ENCODE measurements at places on chromosomes 3 and 15.

- no peak for DNase-seq
These were observed 3.4 kb upstream of the DOCK3 start for GRCh38 chr3:50671331-50671730.

DNA sequence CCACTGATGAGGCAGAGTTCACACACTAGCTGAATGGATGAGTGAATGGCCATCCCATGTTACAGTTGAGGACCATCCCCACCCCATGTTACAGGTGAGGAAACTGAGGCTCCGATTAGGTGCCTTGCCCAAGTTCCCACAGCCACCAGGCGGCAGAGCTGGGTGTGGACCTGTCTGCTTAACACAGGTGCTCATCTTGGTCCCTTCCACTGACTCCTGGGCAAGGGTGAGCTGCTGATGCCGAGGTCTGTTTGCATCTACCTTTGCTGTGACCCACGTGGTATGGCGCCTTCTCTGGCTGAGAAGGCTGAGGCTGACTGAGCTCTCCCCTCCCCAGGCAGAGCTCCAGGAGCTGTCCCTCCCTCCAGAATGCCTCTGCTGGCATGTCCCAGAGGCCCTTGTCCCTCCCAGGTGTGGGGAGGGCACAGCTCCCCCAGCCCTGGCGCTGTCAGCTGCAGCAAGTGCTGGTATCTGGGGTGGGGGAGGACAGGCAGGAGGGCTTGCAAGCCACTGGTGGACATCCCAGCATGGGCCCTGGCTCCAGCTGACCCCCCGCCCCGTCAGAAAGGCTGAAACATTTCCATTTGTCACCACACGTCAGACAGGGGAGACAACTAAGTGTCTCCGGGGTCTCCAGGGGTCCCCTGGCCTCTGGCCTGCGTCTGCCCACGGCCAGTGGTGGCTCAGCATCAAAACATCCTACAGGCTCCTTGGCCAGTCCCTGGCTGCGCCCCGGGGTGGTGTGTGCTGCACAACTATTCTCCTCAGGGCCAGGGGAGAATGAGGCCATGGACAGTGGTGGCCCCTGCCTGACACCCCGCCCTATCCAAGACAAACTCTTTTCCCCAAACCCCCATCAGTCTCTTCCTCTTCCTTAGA is 105.4 kb downstream of the ADCY5 start:
- DNase-seq = no peak

DNA sequence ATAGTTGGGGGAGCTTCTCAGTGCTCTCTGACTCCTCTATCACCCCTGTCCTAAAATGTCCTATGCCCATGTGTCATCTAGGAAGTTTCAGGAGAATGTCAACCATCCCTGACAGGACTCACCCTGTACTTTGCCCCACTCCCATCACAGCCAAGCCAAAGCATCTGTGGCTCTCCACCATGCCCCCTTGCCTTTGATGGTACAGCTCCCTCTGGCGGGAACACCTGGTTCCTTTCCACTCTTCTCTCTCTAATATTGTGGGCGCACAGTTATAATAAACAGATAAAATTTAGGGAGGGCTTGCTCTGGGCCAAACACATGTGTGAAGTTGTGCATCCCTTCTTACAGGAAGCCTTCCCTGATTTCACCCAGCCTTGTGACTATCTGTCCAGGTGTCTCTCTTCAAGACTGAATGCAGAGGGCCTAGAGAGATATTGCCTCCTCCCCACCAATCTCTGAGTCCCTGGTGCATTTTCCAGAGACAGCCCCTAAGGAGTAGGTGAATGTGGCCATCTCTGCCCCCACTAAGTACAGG is 62.8 kb downstream of the ISG20 start:
- DNase-seq = peak; percentile 29

DNA sequence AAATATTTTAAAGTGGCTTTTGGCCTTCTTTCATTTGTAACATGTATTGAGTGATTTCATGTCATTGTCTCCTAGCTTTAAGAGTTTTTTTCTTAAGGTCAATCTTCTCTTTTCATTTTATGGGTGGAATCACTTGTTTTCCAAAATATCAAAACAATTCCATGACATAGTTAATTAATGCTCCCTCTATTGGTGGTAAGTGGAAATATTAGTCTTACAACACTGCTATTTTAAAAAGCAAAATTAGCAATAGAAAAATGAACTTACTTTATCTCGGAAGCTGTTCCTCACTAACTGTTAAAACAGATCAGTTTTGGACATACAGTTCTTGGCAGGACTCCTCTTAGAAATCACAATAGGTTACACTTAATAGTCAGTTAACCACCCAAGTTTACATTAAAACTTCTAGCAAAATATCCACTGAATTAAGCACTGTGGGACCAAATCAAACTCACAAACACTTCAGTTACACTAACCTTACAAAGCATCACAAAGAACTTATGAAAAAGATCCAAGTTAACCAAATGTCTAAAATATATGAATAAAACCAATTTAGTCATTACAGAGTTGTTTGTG is 42.4 kb downstream of the TIGIT start:
- DNase-seq = no peak

GRCh38 chr3:76509179-76509830 is 530.6 kb upstream of the ROBO2 start:
- no peak for DNase-seq

DNA sequence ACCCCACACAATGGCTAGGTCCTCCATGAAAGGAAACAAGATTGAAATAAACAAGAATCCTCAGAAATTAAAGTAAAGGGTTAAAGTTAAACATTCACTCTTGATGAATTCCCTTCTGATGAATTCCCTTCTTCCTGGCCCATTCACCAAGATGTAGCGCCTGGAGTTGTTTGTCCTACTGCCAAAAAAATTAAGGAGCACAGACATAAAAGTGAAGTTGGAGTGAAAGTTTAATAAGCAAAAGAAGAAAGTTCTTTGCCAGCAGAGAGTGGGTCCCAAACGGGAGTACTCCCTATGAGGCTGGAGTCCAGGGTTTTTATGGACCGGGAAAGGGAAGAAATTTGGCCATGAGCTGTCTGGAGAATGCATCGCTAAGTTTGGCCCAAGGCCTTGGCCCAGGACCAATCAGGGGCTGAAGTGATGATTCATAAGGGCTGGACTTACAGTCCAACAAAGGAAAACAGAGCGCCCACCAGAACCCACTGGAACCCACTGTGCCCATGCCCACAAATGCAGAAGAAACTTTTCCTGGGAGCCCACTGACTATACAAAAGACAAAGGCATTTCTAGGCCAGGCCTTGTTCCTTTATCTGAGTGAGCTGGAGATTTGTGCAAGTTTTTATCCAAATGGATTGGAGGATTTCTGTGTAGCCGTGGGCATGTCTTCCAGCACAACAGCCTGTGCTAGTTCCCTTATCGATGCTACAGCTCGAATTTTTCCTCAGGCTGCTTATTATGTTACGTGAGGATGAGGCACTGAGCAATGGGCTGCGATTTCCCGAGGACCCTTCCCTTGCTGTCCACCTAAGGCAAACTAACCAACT is 1561.6 kb downstream of the OTOL1 start:
- no peak for DNase-seq

DNA sequence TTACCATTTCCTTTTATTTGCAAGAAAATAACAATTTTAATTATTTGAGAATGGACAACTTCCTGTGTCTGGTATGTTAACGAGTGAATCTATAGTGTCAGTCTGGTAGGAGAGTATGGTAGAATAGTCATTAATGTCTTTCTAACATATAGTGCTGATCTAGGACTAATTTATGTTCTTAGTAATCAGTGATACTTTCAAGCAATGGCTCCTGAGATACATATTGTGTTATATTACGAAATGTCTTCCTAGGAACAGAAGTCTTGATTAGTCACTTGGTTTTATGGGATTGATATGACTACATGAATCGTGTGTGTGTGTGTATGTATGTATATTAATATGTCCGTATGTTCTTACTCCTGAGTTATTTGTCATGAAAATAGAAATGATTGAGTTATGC is 66.6 kb upstream of the PAQR5 start:
- no peak for DNase-seq

- no peak for DNase-seq
These were observed 83.0 kb downstream of the CNTN3 start for GRCh38 chr3:74531491-74531890.

GRCh38 chr3:112777811-112778210 is 68.9 kb downstream of the CD200R1L start:
- DNase-seq = no peak

DNA sequence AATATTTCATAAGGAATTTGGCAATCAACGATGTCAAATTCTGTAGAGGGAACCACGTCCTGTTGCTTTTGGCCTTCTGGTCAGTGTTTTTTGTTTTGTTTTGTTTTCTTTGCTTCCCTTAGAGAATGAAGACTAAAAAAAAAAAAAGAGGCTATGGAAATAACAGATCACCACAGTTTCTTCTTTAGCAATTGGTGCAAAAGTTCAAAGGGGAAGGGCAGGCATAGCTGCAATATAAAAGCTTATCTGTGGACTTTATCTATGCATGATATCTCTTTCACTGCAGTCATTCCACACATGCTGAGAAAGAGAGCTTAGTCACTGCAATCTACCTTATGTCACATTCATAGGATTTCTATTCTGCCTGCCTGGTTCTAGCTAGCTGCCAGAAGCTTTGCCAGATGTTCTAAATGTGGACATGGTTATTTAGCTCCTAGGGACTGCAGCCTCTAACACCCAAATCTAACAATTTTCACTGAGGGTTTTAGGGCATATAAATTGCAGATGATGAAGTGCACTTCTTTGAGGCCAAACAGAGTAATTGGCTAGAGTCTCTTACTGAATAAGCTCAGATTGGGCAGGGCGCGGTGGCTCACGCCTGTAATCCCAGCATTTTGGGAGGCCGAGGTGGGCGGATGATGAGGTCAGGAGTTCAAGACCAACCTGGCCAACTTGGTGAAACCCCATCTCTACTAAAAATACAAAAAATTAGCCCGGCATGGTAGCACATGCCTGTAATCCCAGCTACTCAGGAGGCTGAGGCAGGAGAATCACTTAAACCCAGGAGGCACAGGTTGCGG is 637.2 kb downstream of the NTRK3 start:
- no peak for DNase-seq

DNA sequence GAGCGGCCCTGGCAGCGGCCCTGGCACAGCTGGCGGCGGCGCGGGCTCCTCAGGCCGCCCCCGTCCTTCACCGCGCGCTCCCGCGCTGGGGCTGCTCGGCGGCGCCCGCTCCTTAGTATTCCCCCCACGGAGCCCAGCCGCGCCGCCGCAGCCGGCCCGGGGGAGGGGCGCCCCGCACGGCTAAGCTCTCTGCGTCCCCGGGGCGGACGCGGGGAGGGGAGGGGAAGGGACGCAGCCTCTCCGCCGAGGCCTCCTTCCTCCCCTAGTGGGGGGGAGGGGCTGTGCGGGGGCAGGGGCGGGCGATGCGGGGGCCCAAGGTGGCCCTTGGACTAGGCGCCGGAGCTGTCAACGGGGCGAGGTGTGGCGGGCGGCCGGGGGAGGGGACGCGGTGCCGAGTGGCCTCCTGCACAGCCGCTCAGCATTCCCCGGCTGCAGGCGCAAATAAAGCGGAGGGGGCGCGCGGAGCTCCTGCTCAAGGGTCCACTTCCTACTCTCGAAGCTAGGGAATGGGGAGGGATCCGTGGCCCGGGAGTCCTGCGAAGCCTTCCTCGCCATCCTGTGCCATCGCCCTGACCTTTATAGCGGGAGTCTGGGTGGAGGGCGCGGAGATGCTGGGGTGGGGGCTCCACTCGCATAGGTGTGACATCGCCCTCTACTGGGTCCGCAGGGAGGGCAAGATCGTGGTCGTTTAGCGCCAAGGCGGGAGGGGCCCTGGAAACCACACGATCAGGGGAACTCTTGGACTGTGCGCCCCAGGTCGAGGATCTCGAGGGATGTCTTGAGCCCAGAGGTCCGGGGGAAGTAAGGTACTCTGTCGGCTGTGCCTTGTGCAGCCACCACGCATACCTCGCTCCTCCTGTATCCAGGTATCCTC is 22.2 kb downstream of the EPHB3 start:
- DNase-seq = no peak

DNA sequence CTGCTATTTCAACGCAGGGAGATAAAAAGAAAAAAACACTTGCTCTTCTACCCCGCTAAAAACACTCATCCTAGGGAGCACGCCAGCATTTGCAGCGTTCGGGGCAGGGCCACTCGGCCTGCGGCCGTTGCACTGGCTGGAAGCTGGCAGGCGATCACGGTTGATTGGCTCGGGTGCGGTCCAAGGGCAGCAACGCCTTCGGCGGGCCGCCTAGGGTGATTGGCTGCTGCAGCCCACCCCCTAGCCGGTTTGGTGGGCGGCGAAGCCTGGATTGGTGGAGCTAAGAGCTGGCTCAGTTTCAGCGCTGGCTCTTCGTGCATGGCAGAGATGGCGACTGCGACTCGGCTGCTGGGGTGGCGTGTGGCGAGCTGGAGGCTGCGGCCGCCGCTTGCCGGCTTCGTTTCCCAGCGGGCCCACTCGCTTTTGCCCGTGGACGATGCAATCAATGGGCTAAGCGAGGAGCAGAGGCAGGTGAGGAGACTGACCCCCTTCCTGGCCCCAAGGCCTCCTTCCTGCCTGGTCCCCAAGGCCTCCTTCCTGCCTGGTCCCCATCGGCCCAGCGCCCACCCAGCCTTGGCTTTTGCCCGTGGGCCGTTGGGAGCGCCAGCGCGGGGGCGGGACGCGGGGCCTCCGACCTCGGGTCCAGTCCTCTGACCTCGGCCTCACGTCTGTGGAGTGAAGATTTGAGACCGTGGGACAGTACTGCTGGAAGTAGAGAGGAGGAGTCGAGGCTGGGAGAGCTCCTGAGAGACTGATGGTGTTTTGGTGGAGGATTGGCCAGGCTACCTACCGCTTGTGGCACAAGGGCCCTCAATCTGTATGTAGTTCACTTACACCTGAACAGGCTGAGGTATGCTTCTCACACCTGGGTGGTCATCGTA is at the start of gene IVD:
Gene IVD (plus strand): TSS at position 295 of the 881 bp plus-strand sequence. CDS start 33 bp downstream, at position 328.
- peak; percentile 90 for DNase-seq

GRCh38 chr3:157404381-157404780 is 32.3 kb upstream of the PTX3 start:
- no peak for DNase-seq

- DNase-seq = no peak
These were observed 36.5 kb downstream of the ALS2CL start for GRCh38 chr3:46656778-46657556.

GRCh38 chr3:124714223-124714853 is 15.9 kb upstream of the UMPS start:
- DNase-seq = no peak

DNA sequence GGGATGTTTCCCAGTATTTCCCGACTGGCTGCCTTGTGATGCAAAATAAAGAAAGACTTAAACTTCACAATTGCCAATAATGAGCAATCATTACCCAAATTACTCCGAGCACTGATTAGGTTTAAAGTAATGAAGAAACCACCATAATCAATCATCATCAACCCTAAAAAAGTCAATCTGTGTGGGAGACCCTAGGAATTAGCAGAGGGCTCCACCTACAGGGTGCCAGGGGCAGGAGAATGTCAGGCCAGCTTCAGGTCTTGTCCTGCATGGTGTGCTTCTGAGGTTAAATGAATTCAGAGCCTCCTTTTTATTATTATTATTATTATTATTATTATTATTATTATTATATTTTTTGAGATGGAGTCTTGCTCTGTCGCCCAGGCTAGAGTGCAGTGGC is 478.0 kb upstream of the ARRDC4 start:
- no peak for DNase-seq

GRCh38 chr15:99295840-99296239 is 44.6 kb downstream of the LRRC28 start:
- no peak for DNase-seq

- DNase-seq = no peak
These were observed 4.4 kb downstream of the SLC26A6 start for GRCh38 chr3:48630833-48631232.

GRCh38 chr3:101890716-101891115 is 41.4 kb downstream of the NFKBIZ start:
- no peak for DNase-seq

All from CD4-positive, alpha-beta T cell treated with Interleukin-4 for 4 hours (primary cell).